Thyroid gland (tissue), 4 donors: ENCODE measurements at places on chromosomes 4 and X. TPM values are rescaled to one million over a fixed set of nuclear protein-coding genes. Genes with fewer than 3 reads are reported as not detected.

Gene RS1
- total RNA-seq: not detected

GRCh38 chr4:75496406-75496805 is 17.8 kb downstream of the RCHY1 start:
- no peak for DNase-seq

- DNase-seq: peak; percentile 11
Measured at GRCh38 chr4:55312489-55313101, 33.4 kb upstream of the SRD5A3 start.

GRCh38 chrX:119229253-119229615 is 6.9 kb upstream of the PGRMC1 start:
- no peak for DNase-seq
